Foreskin fibroblast (primary cell): ENCODE measurements at places on chromosomes 12 and 14.

DNA sequence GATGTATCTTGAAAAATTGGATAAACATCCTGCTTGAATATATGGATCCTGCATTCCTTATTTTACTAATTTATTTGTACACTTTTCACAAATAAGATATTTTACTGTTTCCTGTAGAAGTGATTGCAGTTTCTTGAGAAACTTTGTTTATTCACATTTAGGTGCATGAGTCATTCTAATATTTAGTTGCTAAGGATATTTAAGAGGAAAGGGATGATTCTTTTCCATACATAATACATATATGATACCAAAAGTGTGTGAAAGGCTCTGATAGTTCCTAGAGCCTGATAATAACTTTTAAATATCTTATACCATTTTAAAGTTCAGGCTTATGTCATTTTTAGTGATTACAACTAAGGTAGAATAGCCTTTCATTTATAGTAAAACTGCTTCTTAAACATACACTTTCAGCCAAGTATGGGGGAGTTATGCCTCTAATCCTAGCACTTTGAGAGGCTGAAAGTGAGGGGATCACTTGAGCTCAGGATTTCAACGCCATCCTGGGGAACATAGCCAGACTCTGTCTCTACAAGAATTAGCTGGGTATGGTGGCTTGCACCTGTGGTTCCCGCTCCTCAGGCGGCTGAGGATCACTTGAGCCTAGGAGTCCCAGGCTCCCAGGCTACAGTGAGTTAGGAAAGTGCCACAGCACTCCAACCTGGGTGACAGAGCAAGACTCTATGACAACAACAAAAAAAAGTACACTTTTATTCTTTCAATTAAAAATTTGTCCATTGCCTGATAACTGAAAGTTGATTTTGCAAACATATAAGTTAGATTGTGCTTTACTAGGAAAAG is 262.6 kb upstream of the LRIG3 start:
- DNase-seq: no peak

GRCh38 chr12:41039461-41039860 is 148.7 kb upstream of the PDZRN4 start:
- DNase-seq: no peak

GRCh38 chr14:32449648-32450047 is 120.5 kb downstream of the AKAP6 start:
- no peak for DNase-seq

- no peak for DNase-seq
Measured at GRCh38 chr14:50901361-50901760, 29.5 kb downstream of the ABHD12B start.

DNA sequence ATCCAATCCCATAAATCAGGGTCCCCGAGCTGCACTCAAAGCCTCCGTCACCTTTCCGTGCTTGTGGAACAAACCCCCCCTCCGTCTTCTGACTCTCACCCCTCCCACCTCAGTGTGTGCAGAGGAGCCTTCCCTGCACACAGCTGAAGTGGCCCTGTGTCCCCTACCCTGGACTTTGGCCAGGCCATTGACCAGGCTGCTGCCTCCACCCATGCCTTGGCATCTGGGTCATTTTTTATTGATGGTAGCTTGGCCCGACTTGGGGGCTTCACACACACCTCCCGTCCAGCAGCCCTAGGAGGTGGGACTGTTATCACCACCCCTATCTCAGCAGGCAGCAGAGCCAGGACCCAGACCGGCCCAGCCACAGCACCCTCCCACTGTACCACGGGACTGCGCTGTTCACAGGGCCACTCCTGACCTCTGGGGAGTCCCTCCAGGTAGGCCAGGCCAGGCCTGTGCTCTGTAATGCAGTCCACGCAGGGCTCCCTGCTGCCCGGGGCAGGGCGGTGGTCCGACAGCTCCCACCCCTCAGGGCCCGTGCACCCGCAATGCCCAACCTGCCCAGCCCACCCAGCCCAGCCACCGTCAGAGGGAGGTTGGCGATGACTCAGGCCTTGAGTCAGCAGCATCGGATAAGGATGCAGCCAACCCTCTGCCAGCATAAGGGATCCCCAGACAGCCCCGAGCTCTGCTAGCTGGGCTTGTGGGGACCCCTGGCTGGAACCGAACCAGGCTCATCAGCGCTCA is 9.2 kb upstream of the INF2 start:
- peak; percentile 91 for DNase-seq

- no peak for DNase-seq
Measured at GRCh38 chr12:27480016-27480415, 33.5 kb downstream of the SMCO2 start.

DNA sequence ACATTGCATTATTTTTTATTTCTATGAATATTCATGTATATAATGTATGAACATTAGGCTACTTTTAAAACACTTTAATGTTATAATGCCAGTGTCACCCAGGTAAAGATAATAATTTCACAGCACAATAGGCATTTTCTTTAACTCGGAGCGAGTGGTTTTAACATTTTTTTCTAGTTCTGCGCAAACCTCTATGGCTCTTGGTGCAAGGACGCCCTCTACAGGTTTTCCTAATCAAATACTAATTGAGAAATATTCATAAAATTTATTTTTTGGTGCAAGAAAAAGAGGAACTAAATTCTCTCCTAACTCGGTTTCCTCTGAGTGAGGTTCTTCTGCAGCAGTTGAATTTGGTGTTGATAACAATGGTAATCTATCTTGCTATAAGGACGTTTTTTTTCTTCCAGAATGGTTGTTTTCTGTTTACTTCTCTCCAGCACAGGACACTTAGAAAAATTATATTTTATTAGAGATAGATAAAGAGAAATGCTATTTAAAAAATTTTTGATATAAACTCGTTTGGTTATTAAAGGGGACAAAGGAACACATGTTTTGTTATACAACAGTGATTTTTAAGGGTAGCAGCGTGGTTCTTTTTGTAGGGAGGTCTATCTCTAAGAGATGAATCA is 2.4 kb upstream of the WIF1 start:
- peak; percentile 19 for DNase-seq

- no peak for DNase-seq
Measured at GRCh38 chr12:3670083-3670620, 82.8 kb downstream of the CRACR2A start.

DNA sequence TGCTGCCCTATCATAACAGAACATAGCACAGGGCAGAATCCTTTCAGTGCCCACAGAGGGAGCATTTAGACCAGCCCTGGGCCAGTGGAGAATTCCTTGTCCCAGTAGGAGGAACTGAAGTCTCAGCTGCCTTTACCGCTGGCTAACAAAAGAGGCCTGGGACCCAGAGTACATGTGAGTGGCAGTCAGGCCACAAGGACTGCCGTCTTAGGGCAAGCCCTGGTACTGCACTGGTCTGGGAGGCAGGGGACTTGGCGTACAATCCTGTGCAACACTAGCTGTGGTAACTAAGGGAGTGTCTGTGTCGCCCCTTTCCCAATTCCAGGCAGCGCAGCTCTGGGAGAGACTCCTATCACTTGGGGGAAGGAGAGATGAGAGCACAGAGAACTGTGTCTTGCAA is 17.0 kb upstream of the CSRP2 start:
- no peak for DNase-seq

DNA sequence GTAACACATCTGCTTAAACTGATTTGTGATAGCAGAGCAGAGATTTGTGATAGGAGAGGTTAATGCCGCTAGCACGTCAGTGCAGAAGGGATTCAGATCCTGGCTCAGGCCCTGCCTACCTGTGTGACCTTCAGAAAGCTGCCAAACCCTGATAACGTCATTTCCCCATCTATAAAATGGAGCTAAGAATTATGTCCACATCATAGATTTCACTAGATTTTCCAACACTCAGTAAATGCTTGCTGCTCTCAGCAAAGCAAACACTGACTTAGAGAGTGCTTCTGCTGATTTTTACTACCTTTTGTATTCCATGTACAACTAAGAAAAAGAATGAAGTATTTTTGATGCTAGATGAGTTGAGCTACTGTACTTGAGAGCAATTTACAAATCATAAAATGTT is 261.4 kb downstream of the ITPR2 start:
- DNase-seq: no peak
